ENCODE measurements at places on chromosomes 5 and 9.

DNA sequence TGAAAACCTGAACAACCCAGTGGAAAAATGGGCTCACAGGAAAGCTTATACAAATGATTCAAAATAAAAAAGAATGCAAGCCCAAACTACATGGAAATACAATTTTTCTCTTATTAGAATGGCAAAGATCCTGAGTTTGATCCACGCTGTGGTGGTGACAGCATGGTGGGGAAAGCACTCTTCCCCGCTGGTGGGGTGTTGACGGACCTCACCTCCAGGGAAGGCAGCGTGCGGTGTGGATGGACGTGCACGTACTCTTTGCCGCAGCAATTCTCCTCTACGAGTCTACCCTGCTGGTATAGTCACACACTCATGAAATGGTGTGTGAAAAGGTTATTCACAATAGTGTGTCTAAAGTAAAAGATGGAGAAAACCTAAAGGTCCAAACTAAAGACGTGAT, 5.9 kb upstream of the ZFP62 start:
- DNase-seq = no peak

GRCh38 chr5:135447298-135447929, at the start of gene DCANP1:
TSS of gene DCANP1 (minus strand) at chr5:135447348. CDS start at chr5:135447108, 240 bp downstream.
- DNase-seq = no peak

DNA sequence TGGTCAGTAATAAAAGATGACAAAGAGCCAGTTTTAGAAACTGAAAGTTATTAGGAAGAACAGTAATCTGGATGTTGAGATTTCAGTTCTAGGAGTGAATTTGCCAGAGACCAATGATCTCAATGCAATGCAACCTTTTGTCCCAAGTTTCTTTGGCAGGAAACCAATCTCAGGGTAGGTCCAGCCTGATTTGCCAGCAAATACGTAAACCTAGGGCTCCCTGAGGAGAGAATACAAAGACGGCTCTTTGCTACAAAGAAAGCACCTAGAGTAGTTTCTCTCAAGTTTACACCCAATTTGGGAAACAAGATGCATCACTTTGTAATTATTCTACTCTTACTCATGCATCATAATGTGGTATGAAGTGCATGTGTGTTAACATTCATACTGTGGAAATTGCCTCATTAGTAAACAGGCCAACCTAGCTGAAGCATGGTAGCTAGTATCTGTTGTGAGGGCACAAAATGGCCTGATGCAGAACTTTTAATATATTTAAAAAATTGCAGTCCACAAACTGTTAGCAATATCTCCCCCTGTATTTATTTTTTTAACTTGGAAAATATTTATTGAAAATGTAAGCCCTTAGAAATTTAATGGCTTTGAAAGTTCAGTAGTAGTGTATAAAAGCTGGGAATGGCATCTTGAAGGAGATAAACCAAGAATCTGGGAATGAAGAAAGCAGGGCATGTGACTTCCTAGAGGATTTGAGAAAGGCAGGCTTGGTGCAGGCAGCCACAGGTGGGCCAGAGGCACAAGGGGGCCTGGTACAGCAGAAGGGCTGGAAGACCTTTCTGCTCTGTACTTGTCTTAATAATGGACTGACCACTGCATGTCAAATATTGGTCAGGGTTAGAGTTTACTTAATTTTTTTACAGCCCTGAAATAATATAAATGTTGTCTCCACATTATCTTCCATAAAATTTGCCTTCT, 59.5 kb downstream of the MAST4 start:
- DNase-seq = no peak

- peak; percentile 74 for DNase-seq
These were observed 885 bp downstream of the MPDZ start for GRCh38 chr9:13278368-13279246.

DNA sequence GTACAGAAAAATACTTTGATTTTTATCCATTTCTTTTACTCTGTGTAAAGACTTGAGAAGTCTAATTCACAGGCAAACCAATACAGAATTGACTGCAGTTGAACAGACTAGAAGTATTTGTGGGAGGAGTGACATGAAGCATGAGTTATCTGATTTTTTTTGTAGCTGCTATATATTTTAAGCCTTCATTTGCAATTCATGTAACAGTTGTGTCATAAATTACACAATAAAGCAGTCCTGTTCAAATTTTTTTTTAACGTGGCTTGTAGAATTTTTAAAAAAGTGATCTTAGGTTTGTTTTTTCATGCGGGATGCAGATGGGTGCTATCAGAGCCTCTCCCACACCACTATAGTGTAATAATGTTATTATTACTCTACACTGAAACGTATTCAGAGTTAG, 2.9 kb upstream of the MAML1 start:
- no peak for DNase-seq

DNA sequence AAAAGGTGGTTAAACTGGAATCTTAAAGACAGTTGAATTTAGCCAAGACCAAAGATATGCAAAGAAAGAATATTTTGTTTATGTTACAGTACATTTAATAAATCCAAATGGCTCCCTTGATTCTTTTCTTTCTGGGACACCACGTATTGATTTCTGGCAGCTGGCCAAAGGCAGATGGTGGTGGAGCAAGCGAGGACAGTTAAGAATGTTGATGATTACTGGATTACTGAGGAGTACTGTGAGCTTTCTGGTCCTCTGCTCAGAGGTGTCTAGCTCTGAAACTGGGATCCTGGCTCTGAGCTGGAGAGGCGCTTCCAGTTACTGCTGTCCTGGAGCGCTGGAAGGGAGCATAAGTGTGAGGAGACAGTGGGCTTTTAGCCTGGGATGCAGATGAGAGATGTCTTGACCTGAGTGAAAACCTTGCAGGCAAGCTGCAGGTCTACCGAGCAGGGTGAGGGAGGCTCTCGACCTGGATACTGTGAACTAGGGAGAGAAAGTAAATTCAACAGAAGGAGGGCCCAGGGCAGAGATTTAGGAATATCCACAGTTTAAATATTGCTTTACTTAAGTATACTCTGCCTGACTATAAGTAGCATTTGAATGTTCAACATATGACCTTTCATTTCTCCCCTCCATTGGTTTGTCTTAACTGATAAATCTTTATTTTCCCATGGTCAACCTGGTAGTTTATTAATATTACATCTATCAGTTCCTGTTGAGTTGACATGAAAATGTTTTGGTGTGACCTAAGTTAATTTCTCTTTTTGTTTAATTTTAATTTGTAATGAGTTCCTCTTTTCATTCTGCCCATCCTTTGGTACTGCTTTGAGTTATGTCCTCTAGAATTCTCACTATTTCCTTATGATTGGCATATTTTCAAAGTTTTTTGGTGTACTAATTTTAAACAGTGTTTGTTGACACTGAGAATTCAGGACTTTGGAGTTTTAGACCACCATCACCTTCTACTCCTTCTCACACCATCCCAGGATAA, 3.7 kb downstream of the SYK start:
- no peak for DNase-seq

DNA sequence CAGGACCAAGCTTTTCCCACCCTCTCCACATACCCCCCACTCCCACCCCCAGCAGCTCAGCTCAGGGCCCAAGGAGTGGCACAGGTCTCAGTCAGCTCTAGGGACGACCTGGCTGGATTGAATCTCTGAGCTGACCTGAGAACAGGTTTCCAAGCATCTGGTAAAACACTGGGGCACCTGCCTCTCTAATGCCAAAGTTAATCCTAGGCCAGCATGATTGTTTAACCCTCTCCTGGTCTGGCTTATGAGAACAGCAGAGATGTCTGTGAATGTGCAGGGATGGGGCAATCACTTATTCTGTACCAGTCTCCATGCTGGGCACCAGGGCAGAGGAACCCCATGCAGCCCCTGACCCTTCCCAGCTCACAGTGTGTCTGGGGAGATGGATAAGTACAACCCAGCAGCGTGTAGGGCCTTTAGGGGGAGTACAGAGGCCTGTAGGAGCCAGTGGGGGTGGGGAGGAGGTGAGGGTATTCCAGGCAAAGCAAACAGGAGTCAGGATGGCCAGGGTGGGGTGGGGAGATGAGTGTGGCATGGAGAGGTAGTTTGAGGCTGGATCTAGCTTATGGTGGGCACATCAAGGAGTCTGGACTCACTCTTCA, 678 bp upstream of the KIF12 start:
- no peak for DNase-seq

- no peak for DNase-seq
These were observed 96.7 kb downstream of the NUDT12 start for GRCh38 chr5:103465891-103466290.

DNA sequence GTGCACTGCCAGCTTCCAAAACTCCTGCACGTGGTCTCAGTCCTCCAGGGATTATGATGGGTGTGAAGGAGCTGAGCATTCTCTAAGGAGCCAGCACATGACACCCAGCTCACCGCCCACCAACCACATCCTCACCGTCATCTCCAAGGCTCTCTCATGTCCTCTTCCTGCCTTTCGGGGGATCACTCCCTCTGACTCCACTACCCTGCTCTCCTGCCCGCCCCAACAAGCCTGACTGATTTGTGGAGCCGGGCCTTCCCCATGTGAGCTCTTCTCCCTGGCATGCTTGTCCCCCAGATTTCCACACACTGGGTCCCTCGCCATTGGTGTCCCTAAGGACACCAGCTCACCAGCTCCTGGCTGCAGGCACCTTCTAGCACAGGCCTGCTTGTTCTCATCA, 1.9 kb downstream of the ABO start:
- no peak for DNase-seq

- peak; percentile 90 for DNase-seq
These were observed 1.9 kb downstream of the JADE2 start for GRCh38 chr5:134527156-134527960.

DNA sequence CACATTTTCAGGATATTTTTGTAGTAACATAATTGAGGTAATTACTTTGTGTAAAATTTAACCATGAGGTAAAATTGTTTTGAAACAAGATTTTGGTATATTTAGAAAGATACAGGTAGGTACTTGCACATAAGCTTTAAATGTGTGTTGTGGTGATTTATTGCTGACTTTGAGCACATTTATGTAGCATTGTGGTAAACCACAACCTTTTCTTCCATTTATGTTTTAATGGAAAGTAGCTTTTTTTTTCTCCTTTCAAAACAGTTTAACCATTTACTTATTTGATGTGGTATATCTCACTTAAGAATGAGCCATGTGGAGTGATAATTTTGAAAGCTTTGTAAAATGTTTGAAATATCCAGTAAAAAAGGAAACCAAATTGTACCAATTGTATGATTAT, 35.6 kb downstream of the FCHO2 start:
- no peak for DNase-seq

DNA sequence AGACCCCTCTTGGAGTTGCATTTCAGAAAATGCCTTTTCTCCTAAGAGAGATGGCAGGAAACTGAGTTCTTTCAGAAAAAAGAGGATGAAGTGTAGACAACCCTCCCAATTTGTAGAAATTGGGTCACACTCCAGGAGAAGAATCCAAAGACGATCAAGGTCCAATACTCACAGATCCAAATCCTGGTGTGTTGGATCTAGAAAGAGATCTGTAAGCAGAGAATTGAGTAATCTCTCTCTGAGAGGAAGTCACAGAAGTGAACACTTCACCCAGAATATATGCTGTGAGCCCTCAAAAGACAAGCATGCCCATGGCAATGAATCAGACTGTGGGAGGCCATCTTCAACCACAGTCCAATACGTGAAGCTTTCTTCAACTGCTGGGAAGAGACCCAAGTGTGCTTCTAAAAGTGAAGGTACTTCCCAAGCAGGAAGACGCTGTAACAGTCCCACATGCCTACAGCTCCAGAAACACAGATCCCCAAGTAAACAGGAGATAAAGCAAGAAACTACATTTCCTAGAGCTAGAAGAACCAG, 182.7 kb downstream of the SMC2 start:
- DNase-seq = no peak

DNA sequence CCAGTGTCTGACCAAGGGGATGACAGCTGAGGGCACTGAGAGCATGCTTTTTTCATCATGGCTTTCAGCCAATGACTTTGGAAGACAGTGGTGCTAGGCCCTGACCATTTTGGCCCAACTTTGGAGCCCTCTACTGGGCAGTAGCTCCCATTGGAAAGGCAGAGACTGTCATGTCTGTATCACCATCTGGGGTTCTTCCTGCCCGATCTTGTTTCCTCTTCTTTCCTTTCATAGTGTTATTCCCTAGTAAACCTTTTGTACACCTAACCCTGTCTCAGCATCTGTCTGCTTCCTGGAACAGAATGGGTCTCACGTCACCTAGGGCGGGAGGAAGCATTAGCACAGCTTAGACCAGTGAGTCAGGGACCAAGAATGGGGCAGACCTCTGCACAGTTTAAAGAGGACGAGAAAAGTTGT, 97.4 kb upstream of the MAST4 start:
- DNase-seq = no peak

GRCh38 chr5:92552206-92553160, 1028.5 kb downstream of the NR2F1-AS1 start:
- DNase-seq = peak; percentile 99

DNA sequence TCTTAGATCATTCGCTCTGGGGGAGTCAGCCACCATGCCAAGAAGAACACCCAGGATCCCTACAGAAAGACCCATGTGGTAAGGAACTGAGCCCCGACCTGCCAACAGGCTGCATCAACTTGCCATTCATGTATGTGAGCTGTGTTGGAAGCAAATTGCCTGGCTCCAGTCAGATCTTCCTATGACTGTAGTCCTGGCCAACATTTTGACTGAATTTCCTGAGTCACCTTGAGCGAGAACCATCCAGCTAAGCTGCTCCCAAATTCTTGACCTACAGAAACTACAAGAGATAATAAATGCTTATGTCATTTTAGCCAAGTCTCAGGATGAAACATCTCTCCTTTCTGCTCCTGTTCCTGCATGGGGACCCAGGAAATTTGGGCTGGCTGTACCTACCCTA, 40.0 kb upstream of the SLC44A1 start:
- DNase-seq = no peak

- no peak for DNase-seq
These were observed 197.9 kb downstream of the EPB41L4A start for GRCh38 chr5:112221128-112221527.

GRCh38 chr9:137579259-137579604, 507 bp upstream of the DPH7 start:
- DNase-seq = no peak

DNA sequence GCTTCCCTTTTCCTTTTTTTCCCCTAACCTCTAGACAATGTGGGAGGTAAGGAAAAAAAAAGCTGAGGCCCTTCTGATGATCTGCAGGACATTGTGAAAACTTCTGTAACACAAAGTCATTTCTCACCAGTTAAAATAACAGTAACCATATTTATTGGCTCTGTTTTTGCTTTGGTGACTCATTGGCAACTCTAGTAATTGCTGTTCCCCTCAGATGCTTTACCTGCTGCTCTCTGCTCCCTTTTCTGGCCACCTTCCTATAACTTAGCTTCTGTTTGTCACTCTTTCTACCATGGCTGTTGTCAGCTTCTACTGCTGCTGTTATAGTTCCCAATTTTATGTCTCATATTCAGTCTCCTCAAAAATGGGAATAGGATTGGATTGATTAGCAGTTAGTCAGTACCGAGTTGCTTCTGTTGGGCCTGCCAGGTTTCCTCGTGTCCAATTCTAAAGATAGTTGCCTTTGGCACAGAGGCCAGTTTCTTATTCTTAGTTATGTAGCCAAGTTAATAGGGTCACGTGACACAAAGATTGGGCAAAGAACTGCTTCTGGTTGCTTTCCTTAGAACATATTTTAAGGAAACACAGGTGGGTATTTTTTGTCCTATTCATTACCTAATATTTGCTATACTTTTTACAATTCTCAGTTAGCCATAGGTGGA, 16.8 kb downstream of the SCAMP1 start:
- peak; percentile 35 for DNase-seq

Measured in IMR-90 (cell line).